ENCODE measurements at places on chromosomes 2 and 18.

DNA sequence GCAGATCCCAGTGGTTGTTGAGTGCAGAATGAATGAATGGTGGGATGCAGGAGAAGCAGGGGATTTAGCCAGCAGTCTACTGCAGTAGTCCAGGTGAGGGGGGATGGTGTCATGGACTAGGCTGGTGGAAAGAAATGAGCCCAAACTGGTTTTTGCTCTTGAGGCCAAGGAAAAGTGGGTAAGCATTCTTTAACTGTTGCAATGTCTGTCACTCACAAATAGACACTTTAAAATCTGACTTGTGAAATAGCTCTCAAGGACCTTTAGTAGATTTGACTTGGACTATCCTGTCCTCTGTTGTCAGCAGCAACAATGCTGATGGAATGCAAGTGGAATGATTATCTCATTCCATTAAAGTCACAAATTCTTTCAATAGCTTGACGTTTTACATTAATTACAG, 37.5 kb upstream of the STK17B start:
- no peak for DNase-seq

DNA sequence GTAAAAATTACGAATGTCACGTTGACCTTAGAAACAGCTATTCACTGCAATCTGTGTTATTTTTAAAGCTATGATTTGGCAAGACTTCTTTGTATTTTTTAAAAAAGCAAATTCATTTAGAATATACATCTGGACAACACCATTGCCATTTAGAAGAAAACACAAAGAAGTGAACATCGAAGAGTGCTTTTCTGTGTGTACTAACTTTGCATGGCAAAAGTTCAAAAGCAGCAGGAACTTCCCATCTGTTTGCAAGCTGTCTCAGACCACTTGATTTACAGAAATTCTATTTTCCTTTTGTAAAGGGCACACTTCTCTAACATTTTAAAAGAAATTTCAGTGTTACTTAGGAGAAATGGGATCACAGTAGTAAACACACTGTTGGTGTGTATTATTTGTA, 145.9 kb downstream of the CALCRL start:
- DNase-seq = no peak

- no peak for DNase-seq
These were observed 8.3 kb downstream of the RHOB start for GRCh38 chr2:20455076-20455587.

- no peak for DNase-seq
These were observed 106.5 kb upstream of the ETAA1 start for GRCh38 chr2:67290451-67291290.

GRCh38 chr2:166351319-166351718, 24.4 kb downstream of the SCN9A start:
- DNase-seq = no peak

- no peak for DNase-seq
These were observed 251.5 kb upstream of the SALL3 start for GRCh38 chr18:78727877-78728783.

- no peak for DNase-seq
These were observed 11.4 kb upstream of the IL1R2 start for GRCh38 chr2:101980368-101980767.

GRCh38 chr2:72027426-72028161, 120.1 kb downstream of the CYP26B1 start:
- DNase-seq = no peak

- DNase-seq = no peak
These were observed 170.5 kb upstream of the ALKAL2 start for GRCh38 chr2:458425-458815.

DNA sequence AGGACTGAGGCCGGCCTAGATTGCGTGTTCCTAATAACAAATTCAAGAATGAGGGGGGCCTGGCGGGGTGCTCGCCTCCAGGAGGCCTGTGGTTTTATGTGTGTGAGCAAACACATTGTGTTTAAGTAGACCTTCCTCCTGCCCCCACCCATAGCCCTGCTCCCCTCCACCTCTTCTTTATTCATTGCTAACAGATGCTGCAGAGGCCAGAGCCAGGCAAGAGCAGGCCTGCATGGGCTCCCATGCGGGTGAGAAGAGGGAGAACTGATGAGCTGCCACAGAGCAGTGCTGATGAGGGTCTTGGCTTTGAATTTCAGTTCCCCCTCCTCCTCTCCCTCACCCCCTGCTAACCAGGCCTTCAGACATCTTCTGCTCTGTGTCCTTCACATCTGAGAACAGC, 154.6 kb downstream of the OSR1 start:
- no peak for DNase-seq

DNA sequence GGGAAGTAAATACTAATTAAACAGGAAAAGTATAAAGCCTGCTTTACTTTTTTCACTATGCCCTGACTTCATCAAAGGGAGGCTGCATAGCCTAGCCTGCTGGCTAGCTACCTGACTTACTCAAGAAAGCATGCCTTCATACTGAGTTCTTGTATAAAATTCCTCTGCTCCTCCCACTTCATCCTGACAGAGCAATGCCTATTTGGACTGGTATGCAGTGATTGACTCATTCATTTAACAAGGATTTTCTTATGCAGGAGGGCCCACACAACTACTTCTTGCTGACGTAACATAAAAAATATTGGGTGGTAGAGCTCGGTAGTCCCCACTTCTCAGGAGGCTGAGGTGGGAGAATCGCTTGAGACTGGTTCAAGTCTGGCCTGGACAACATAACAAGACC, 70.5 kb downstream of the PRPF40A start:
- DNase-seq = no peak

- no peak for DNase-seq
These were observed 695.5 kb downstream of the LRRTM4 start for GRCh38 chr2:76826691-76827090.

GRCh38 chr2:224894356-224894755, 147.9 kb downstream of the DOCK10 start:
- DNase-seq = no peak

- DNase-seq = no peak
These were observed 48.9 kb upstream of the EMILIN2 start for GRCh38 chr18:2797951-2798350.

DNA sequence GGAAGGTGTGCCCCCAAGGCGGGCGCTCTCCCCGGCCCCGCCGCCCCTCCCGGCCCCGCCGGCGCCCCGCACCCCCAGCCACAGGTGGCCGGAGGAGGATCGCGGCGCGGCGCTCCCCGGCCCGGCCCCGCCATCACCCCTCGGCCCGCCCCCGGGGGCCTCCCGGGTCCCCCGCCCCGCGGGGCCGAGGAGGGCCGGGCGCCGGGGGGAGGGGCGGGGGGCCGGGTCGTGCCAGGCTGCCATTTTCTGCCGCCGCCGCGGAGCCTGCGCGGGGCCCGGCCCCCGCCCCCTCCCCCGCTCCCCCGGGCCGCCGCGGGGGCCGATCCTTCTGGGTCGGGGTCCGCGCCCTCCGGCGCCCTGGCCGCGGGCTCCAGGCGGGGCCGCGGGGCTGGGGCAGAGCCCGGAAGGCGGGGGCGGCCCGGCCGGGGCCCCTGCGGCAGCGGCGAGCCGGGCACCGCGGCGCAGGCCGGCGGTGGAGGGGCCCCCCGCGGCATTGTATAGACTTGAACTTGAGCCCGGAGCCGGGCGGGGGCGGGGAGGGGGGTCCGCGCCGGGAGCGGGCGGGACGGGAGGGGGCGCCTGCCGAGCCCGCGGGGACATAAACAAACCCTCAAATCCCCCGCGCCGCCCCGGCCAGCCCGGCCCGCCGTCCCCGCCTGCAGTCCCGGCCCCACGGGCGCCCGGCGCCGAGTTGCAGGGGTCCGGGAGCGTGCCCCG, 556 bp downstream of the DNMT3A start:
- DNase-seq = peak; percentile 43

- DNase-seq = no peak
These were observed 73.8 kb downstream of the CLHC1 start for GRCh38 chr2:55158111-55158814.

- DNase-seq = no peak
These were observed 67.2 kb downstream of the POLR1A start for GRCh38 chr2:86038291-86039081.

GRCh38 chr2:217901835-217902378, 100.9 kb downstream of the TNS1 start:
- no peak for DNase-seq

DNA sequence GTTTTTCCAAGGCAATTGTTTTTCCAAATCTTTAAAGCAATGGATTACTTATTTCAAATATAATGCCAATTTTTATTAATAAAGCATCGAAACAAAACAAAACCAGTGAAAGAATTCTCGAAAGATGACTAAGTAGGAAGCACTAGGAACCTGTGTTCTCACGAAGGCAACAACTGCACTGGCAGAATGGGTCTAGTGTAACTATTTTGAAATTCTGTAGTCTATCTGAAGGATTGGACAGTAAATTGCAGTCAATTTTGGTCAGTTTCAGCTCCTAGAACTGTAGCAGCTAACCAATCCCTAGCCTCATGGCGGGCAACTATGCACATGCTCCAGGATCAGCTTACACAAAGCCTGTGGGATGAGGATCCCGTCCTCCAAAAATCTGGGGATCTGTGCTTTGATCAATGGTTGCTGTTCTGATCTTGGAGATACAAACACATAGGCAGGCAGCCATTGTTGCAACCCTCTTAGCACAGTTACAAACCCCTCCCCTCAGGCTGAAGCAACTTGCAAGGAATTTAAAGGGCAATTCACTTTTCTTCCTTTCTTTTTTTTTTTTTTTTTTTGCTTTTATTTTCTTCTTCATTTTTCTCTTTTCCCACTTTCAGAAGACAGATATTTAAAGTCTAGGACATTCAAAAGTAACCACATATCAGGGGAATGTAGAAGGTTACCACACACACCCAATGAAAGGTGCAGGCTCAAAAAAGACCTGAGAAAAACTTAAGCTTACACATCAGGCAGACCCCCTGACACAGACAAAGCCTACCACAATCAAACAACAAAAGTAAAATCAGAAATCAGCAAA, 147.6 kb downstream of the THADA start:
- DNase-seq = no peak

DNA sequence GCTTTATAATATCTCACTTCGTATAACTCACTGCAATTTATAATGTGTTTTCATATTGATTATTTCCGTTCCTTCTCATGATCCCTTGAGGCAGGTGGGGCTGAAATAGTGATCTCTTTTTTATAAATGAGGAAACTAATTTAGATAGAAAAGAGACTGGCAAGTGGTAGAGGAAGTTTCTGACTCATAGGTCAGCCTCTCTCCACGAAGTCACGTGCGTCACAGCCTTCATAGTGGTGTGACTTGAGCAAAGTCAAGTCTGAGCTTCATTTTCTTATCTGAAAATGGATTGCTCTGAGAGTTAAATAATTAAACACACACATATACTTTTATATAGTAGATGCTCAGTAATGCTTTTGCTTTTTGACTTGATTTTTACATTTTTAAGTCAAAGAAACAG, 19.9 kb downstream of the ABCG5 start:
- no peak for DNase-seq

- no peak for DNase-seq
These were observed 78.7 kb downstream of the NCAPH start for GRCh38 chr2:96414161-96414710.

- no peak for DNase-seq
These were observed 134.9 kb downstream of the SOX11 start for GRCh38 chr2:5826979-5827655.

GRCh38 chr2:113698892-113699447, 57.5 kb downstream of the SLC35F5 start:
- no peak for DNase-seq

GRCh38 chr2:202945497-202945896, 33.4 kb downstream of the CARF start:
- no peak for DNase-seq

- DNase-seq = no peak
These were observed 533.4 kb downstream of the ERBB4 start for GRCh38 chr2:212005085-212005671.

- DNase-seq = no peak
These were observed 619.9 kb downstream of the ZEB2 start for GRCh38 chr2:143899987-143900386.

DNA sequence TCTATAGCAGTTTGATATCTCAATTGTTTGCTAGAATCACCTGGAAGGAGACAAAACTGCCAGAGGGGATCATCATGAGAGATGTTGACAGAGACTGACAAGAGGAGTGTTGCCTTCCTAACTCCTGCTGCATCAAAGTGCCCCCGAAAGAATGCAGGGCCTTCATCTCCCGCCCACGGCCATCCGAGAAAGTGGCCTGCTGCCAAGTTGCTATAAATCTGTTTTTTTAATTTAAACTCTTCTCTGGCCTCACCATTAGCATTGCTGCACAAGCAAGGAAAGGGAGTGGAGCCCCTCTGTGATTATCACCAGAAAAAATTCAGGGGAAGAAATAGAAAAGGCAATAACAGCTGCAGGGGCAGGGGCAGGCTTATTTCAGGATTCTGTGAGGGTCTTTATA, 238.1 kb upstream of the EPHA4 start:
- DNase-seq = no peak

GRCh38 chr18:34028324-34028723, 196.4 kb downstream of the NOL4 start:
- no peak for DNase-seq

GRCh38 chr2:149732001-149732685, 144.6 kb upstream of the MMADHC start:
- no peak for DNase-seq

- no peak for DNase-seq
These were observed 162.8 kb downstream of the SMAD2 start for GRCh38 chr18:47767699-47768098.

DNA sequence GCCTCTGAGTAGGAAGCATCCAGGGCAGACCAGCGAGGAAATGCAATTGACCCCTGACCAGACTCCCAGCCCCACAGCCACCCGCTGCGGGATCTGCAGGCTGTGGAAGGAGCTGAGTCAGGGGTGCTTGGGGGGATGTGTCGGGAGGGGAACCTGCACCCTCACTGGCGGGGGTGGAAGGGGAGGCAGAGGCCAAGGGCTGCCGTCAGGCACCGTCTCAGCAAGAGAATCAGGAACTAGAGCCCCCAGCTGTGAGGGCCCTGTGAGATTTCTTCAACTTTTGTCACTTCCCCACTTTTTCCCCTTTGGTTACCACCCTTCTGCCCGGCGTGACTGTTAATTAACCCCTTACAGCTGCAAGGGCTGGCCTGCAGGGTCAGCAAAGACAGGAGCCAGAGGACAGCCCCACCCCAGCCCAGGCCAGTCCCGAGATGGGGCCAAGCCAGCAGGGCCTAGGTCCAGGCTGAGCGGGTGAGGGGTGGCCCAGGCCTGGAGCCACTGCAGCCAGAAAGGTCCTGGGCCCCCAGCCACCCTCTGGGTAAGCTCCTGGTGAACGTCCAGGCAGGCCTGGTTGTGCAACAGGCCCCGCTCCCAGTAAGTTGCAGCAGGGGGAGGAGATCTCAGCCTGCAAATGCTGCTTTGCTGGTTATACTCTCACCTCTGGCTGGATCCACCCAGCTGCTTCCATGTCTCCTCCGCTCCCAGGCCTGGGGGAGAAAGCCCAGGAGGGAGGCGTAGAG, 147.0 kb upstream of the ID2 start:
- DNase-seq = peak; percentile 45
